ENCODE measurements at places on chromosomes 1 and 21.

- no peak for DNase-seq
Measured at GRCh38 chr1:161993576-161993975, 30.1 kb downstream of the OLFML2B start.

- DNase-seq, result no peak
Measured at GRCh38 chr1:35659589-35659988, 18.3 kb upstream of the PSMB2 start.

- DNase-seq, result no peak
Measured at GRCh38 chr21:14949603-14950002, 115.2 kb downstream of the NRIP1 start.

DNA sequence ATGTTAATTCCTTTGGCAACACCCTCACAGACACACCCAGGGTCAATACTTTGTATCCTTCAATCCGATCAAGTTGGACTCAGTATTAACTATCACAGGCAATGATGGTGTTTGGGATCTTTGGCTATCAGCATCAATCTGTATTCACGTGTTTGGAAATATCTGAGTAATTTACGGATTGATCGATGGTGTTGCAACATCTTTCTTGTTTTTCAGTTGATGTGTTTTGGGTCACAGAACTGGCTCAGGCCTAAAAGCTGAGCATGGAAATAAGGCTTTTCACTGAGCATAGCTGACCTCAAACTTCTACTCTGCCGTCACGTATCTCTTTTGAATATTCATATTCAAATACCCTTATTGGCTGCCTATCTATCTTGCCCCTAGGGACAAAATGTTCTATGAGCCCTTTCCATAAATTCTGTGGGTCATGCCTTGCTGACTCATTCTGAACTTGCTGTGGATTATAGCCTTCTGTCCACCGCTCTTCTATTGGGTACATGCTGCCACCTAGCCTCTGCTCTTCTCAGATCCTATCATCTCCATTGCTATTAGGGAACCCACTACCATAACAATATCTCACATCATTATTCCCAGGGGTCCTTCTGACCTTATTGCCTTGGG lies 156.0 kb downstream of the PDE4B start:
- DNase-seq, result no peak

DNA sequence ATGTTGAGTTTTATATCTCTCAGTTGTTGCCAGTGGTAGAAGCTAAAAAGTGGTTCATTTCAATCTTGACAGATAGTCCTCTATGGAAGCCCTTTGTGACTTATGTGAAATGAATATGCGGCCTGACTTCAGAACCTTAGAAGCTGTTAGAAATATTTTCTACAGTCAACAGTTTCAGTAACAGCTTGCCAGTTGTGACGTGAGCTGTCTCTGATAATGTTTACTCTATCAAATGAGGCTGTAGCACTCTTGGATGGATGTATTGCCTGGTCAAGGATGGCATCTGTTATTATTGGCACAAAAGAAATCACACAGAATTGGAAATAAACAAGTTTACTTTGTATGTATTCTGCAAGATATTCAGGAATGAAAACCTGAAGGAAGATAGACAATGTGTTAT lies 31.9 kb downstream of the SNX7 start:
- DNase-seq, result no peak

DNA sequence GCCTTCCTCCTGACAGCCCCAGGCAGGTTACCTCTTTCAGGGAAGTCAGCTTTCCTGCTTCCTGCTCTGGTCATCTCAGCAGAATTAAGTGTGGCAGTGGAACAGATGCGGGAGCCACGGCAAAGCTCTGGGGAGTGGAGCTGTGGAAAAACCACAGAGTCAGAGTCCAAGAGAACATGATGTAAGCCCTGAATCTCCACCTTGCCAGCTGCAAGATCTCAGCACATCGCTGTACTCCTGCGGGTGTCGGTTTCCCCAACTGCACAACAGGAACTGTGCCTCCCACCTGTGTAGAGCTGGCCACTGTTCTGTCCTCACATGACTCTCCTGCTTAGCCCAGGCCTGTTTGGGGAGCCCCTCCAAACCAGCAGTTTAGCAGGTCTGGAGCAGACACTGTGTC lies 123.7 kb downstream of the MATN1 start:
- DNase-seq, result no peak

DNA sequence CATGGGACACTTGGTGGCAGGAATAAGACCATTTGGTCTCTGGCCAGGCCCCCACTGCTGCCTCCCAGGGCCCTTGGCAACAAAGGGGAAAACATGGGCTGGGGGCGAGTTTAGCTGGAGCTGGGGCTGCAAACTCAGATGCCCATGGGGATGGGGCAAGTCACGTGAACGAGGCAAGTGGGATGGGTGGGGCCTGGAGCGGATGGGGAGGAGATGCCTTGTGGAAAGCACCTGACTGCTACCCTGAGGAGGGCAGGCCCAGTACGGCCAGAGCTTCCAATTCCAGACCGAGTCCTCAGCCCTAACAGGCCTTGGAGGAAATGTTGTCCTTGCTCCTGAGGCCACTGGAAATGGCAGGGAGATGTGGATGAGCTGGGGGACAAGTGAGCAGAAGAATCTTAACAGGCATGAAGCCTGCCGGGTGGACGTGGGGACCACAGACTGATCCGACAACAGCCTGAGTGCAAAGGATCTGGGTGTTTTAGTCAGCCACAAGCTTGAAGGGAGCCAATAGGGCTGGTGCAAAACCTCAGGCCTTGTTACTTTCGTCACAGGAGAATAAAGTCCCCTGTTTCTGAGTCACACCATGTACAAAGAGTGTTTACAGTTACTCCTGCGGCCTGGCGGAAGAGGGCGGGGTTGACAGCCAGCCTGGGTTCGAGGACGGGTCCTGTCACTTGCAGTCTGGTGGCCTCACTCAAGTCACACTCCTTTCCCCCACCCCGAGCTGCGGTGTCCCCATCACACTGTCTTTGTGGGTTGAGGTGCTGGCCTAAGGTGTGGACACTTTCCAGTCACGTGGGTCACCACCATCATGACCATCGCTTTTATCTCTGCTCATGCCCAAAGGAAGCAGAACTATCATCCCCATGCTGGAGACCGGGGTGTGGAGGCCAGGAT lies 19.1 kb downstream of the RUNX3 start:
- DNase-seq, result peak; percentile 62

DNA sequence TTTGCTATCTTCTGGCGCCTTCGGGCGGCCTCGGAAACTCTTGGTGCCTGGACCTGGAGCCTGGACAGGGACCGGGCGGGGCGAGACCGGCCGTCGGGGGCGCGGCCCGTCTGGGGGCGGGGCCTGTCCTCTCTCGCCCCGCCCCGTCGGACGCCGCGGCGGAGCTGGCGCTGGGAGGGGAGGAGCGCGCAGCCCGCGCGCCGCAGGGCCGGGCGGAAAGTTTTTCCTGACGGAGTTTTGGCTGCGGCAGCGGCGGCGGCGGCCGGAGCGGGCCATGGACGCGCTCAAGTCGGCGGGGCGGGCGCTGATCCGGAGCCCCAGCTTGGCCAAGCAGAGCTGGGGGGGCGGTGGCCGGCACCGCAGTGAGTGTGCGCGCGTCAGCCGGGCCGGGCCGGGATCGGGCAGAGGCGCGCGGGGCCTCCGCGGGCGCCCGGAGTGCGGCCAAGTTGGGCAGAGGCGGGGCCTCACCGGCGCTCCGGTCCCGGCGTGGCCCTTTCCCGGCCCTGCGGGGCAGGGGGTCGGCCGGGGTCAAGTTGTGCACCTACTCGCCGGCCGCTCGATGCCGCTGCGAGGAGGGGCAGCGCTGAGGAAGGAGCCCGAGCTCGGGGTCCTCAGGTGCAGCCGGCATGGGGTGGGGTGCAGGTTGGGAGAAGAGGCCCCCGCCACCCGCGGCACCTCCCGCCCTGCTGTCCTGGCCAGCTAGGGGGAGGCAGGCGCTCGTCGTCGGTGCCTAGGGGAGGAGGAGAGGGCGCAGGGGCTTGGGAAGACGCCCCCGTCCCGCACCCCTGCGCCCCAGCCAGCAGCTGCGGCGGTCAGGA lies at the start of gene LDLRAP1:
TSS of gene LDLRAP1 (plus strand) at position 182 of the 818 bp plus-strand sequence. CDS start at position 275, 93 bp downstream.
- DNase-seq, result no peak

DNA sequence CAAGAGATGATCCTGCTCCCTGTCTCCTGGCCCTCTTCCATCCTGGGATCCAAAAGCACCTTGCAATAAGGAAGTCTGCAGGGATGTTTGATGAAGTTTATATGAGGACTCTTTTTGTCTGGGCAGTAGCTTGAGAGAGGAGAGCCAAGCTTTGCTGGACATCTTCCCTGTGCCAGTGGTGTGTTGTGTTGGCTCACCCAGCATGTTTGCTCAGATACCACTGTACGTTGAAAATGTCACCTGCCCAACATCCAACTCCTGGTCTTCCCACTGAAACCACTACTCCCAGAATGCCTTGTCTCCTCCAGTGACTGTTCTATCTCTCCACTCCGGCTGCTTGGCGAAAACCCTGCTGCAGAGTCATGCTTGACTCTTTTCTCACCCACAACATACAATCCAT lies 12.8 kb downstream of the CDK18 start:
- DNase-seq, result no peak

DNA sequence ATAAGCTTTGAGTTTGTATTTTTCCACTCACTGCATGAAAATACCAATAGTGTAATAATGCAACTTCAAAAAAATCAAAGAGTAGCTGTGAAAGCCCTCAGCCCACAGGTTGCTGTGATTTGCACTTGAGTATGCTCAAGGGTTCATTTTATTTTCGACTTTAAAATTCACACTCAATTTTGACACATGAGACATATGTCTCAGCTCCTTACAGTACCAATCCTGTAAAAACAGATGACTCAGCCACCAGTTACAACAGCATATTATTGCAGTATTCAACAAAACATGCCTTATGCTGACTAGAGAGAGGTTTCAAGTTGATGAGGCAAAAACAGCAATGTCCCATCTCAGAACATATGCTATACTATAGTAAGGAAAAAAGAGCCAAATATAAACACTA lies 66.1 kb downstream of the CYYR1 start:
- no peak for DNase-seq

All from stimulated activated CD8-positive, alpha-beta memory T cell treated with anti-CD3 and anti-CD28 coated beads, Interleukin-4, amount 100 ng/mL, for 4 hours (primary cell).